B cell (primary cell): ENCODE measurements at places on chromosomes 3 and 15. TPM values are rescaled to one million over a fixed set of nuclear protein-coding genes. Genes with fewer than 3 reads are reported as not detected.

ITIH1 gene
- 0.53 TPM in 1 of 2 replicates, not detected in the other for total RNA-seq

DNA sequence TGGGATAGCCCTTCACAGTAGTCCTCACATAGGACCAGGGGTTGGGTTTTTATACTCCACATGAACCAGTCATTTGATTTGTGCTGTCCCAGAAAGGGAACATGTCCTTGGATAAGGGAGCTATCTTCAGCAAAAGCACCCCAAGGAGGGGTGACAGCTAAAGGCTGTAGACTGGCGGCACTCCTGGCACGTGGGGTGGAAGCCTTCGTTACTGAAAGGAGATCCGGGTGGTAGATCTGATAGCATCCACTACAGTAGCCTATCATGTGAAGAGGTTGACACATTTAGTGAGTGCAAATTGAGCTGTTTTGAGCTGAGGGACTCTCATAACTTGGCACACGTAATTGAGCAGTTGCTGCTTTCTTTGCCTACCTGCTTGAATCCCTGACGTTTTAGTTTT is 588.8 kb upstream of the GOLIM4 start:
- H3K4me3 ChIP-seq: no peak overlapping the region
- H3K4me1 ChIP-seq: no peaks in the 10 kb centered on the region
- no peaks in the 10 kb centered on the region for H3K36me3 ChIP-seq
- DNase-seq: no peak

DNA sequence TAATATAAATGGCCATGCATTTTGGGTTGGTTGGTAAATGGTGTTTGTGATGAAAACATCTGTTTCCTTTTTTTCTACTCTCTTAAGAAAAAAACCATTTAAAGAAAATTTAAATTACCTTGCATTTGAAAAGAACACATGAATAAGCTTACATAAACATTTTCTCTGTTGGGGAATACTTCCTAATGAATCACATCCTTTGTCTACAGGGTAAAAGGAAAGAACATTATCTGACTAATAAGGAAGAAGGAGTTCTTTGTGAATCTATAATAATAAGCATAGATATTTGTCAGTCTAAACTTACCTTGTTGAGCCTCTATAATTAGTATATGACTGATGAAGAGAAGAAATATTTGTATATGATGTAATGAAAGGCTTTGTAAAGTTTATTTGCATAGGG is 254.1 kb upstream of the ZNF717 start:
- no peak overlapping the region for H3K27ac ChIP-seq
- no peak overlapping the region for H3K4me3 ChIP-seq
- no peaks in the 10 kb centered on the region for H3K27me3 ChIP-seq

GRCh38 chr3:141373232-141373631 is 4.9 kb downstream of the ZBTB38 start:
- H3K36me3 ChIP-seq: no peaks in the 10 kb centered on the region
- no peak for DNase-seq
- H3K27me3 ChIP-seq: no peaks in the 10 kb centered on the region

CLCN2 gene
- total RNA-seq: 8.1 and 14.4 TPM in 2 replicates

- no peaks in the 10 kb centered on the region for H3K36me3 ChIP-seq
- no peaks in the 10 kb centered on the region for H3K4me1 ChIP-seq
- H3K4me3 ChIP-seq: no peak overlapping the region
- no peaks in the 10 kb centered on the region for H3K27me3 ChIP-seq
These were observed 284.5 kb upstream of the PLSCR5 start for GRCh38 chr3:146889626-146890025.

GRCh38 chr3:65816208-65816607 is 222.5 kb downstream of the MAGI1 start:
- DNase-seq: no peak
- H3K27ac ChIP-seq: no peak overlapping the region
- no peak overlapping the region for H3K4me3 ChIP-seq
- no peaks in the 10 kb centered on the region for H3K27me3 ChIP-seq

DNA sequence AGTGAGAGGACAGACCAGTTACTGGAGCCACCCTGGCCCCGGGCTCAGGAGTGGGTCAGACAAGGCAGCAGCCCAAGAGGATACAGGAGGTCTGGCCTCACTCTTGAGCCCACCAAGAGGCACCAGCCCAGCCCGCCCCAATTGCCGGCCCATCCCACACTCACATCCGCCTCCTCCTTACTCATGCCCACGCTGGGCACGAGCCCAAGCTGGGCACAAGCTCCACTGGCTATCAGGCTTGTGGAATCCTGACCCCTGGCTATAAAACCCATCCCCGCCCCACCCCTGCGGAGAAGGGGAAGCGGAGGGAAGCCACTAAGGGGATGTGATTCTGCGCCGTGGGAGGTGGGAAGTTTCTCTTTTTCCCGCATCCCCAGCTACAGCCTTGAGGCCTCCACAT is 25.9 kb downstream of the ADCY5 start:
- no peaks in the 10 kb centered on the region for H3K36me3 ChIP-seq
- DNase-seq: no peak

GOLGA8H gene
- 0.19 TPM in 1 of 2 replicates, not detected in the other for total RNA-seq

DNA sequence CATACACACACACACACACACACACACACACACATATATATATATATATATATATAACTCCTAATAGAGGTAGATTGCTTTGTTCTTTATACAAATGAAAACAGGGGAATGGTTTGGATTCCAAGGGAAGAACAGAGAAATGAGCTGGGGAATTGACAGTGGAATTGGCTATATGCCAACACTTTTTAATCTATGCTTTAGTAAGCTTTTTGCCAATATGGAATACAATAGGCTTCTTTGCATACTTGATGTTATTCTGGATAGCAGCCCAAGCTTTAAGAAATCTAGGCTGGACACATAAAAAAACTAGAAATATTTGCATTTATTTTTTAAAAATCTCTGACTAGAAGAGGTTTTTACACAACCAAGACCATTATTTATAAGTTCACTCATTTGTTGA is 334.2 kb upstream of the MDFIC2 start:
- H3K27me3 ChIP-seq: no peaks in the 10 kb centered on the region

CYP19A1 gene
- total RNA-seq: not detected in 2 replicates

DNA sequence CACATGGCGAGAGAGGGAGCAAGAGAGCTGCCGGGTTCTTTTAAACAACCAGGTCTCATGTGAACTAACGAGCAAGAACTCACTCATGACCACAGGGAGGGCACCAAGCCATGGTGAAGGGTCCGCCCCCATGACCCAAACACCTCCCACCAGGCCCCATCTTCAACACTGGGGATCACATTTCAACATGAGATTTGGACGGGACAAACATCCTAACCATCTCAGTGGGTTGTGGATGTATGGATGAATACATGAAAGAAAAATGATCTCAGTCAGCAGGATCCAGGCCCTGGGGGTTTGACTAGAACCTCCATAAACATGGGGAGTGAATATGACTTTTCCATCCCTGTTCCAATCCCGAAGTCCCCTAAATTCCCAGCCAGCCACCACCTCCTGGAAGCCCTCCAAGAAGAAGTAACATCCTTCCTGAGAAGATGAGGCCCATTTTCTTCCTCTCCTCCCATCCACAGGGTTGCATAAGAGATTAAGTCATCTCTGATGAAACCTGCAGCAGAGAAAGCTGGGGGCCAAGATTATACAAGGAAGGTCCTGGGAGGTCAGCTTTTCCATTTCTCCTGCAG is 9.5 kb downstream of the CAV3 start:
- no peaks in the 10 kb centered on the region for H3K36me3 ChIP-seq
- no peak overlapping the region for H3K4me3 ChIP-seq
- no peaks in the 10 kb centered on the region for H3K4me1 ChIP-seq

DNA sequence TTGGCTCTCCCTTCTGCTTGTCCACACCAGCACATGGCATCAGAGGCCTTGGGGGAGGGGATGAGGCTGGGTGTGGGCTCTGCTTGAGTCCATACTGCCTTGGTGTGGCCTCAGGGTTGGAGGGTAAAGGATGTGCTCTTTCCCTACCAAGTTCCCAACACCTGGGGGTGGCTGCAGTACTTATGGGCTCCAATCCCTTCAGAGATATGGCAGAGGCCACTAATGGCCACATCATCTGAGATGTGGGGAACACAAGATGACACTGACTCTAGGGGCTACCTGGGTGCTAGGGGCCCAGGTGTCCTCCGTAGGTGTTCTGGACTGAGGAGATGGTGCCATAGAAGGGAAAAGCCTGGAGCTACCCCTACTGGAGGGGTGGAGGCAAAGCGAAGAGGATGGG is 6.9 kb downstream of the CXCR6 start:
- H3K36me3 ChIP-seq: peaks cover 5% of the 10 kb centered on the region
- no peak for DNase-seq
- H3K27me3 ChIP-seq: no peaks in the 10 kb centered on the region
- no peak overlapping the region for H3K27ac ChIP-seq
- no peaks in the 10 kb centered on the region for H3K4me1 ChIP-seq

TF gene
- 0.27 TPM in 2 replicates for total RNA-seq

DNA sequence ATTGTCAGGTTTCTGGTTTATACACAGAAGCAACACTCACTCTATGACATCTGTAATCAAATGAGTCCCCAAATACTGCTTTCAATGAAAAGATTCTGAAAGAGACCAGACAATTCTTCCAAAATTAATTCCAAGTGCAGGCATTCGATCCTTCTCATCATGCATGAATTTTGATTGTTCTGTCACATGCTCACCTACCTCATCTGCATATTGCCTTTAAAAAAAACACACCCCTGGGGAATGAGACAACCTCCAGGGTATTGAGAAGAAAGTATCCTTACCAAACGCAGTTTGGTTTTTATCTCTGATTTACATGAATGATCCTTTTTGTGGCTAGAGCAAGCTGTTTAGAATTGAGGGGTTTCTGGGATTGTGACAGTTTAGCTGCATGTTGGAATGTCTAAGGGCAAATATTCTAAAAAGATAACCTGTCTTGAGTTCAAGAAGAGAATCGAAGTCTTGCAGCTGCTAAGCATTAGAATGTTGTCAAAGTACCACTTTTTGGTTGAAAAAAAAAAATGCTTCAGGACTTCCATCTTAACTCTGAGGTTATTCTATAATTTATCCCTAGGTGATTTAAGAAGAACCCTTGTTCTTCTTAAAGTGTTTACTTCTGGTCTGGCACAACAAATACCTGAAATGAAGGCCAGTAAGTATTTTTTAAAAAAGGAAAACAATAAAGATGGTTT is 653.1 kb downstream of the RBMS3 start:
- no peaks in the 10 kb centered on the region for H3K36me3 ChIP-seq
- no peaks in the 10 kb centered on the region for H3K27me3 ChIP-seq
- no peak overlapping the region for H3K4me3 ChIP-seq
- H3K4me1 ChIP-seq: no peaks in the 10 kb centered on the region

CCR9 gene
- total RNA-seq: 0.76 and 1.1 TPM in 2 replicates

THAP10 gene
- 0.36 and 0.37 TPM in 2 replicates for total RNA-seq

GRCh38 chr15:69891070-69891536 is 206.6 kb downstream of the TLE3 start:
- peaks cover 10% of the 10 kb centered on the region for H3K27me3 ChIP-seq
- no peak overlapping the region for H3K27ac ChIP-seq
- no peaks in the 10 kb centered on the region for H3K4me1 ChIP-seq
- H3K36me3 ChIP-seq: no peaks in the 10 kb centered on the region
- no peak overlapping the region for H3K4me3 ChIP-seq
- DNase-seq: no peak

DNA sequence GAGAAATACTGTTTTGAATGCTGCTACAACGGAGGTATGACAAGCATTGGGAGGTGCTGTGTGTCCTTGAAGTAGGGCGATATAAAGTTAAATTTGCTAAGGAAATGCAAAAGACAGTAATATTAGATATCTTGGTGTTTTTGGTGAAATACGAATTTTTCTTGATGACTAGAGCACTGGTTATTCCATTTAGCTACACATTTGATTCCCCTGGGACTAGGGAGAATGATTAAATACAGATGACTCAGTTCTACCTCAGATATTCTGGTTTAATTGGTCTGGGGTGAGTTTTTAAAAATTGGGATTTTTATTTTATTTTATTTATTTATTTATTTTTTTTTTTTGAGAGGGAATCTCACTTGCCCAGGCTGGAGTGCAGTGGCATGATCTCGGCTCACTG is 18.7 kb upstream of the GADL1 start:
- no peak overlapping the region for H3K27ac ChIP-seq
- no peak overlapping the region for H3K4me3 ChIP-seq
- H3K4me1 ChIP-seq: no peaks in the 10 kb centered on the region

- no peak overlapping the region for H3K27ac ChIP-seq
- no peaks in the 10 kb centered on the region for H3K36me3 ChIP-seq
- H3K4me3 ChIP-seq: no peak overlapping the region
- H3K27me3 ChIP-seq: no peaks in the 10 kb centered on the region
These were observed 779 bp downstream of the ST3GAL6 start for GRCh38 chr3:98763819-98764418.

DNA sequence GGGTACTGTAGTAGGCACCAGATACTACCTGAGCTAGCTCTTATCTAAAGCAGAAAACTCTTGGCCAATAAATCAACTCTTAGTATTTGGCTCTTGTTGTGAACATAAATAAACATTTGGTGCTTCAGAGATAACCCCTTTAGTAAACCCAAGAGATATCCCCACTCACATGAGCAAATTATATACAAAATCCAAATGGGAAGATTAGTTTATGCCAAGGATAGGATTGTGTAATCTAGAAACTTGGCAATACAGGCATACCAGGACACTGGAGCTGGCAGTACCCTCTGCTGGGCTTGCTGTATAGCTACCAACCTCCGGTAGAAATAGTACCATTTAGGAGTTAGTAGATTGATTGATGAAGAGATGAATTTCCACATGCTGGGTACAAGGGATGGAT is 127.0 kb downstream of the LIPC start:
- no peaks in the 10 kb centered on the region for H3K27me3 ChIP-seq
- no peak overlapping the region for H3K4me3 ChIP-seq
- H3K36me3 ChIP-seq: no peaks in the 10 kb centered on the region
- no peak overlapping the region for H3K27ac ChIP-seq

- peak; percentile 39 for DNase-seq
- H3K36me3 ChIP-seq: no peaks in the 10 kb centered on the region
- H3K27ac ChIP-seq: no peak overlapping the region
- H3K4me3 ChIP-seq: no peak overlapping the region
These were observed 238.8 kb upstream of the TLE3 start for GRCh38 chr15:70336425-70337009.

OR4F15 gene
- not detected in 2 replicates for total RNA-seq
